ENCODE measurements at places on chromosomes 2 and 18.

- no peak for DNase-seq
Measured at GRCh38 chr2:9390151-9390850, 33.0 kb downstream of the ITGB1BP1 start.

DNA sequence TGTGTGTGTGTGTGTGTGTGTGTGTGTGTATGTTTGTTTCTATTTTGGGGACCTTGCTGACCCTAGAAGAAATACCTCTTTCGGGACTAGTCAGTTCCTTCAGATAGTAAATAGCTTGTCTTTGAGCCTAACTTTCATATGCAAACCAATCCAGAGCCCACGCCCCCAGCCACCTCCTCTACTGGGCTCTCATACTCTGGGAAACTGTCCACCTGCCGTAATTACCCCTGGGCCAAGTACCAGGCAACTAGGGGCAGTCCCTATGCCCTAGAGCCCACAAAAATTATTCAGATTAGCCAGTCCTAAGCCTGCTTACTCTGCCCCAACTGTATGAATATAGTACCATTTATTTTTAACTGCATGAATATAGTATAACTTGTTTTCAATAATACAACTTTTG is 970.4 kb downstream of the EPHA4 start:
- DNase-seq = no peak

GRCh38 chr18:72086421-72086820 is 457.7 kb downstream of the CBLN2 start:
- DNase-seq = no peak

GRCh38 chr2:55169915-55170314 is 62.2 kb downstream of the CLHC1 start:
- no peak for DNase-seq

GRCh38 chr2:202135091-202135874 is 62.2 kb downstream of the KIAA2012 start:
- DNase-seq = no peak

DNA sequence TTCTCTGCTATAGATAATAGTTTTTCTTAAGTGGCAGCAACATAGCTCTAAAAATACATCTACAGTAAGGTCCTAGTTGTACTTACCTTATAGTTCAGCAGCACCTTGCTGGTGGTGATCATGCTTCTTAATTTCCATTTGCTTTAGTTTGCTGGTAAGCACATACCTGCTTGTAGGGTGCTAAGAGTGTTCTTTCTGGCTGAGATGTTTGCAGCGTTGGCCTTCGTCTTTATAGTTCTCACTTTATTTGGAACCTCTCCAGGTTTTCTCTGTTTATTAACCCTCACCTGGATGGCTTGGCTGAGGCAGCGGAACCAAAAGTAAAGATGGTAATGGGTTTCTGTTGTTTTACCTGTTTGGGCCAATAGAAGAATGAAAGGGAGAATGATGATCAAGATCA is 123.6 kb upstream of the EFEMP1 start:
- no peak for DNase-seq

DNA sequence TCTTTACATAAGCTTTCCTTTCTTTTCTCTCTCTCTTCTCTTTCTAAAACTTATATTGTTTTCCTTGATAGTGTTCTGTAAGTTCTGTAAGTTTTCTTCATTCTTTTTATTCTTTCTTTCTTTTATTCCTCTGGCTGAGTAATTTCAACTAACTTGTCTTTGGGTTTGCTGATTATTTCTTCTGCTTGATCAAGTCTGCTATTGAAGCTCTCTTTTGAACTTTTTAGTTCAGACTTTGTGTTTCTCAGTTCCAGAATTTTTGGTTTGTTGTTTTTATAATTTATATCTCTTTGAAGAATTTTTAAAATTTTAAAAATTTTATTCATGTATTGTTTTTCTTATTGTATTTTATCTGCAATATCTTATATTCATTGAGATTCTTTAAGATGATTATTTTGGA is 795.8 kb upstream of the SALL3 start:
- DNase-seq = no peak

DNA sequence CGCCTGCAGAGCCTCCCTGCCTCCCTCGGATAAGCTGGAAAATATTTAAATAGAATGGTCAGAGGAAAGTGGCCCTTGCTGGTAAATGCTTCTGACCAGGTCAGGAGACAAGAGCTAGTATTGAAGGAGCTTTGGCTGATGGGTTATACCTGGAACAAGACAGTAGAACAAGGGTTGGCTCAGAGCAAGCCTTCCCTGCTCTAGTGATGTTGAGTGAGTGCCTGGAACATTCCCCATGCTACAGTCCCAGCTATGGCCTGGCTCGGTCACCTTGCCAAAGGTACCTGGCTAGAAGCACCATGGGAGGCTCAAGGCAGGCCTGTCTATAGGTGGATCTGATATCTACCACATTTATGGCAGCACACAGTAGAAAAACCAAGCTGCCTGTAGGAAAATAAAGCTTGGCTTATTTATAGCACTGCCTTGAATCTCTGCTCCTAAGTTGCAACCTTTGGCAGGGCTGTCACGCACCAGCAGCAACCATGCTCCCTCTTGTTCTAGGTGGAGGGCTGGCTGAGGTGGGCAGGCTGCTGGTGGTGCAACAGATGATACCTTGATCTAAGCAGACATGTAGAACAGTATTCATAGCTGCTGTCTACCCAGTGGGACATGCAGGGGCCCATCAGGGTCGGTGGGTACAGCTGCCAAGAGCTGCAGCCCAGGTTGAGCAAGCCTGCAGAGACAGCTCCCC is 66.7 kb upstream of the BCL2L11 start:
- DNase-seq = no peak

- DNase-seq = no peak
Measured at GRCh38 chr2:205585449-205586383, 96.6 kb upstream of the NRP2 start.

- DNase-seq = no peak
Measured at GRCh38 chr18:47036298-47036874, 965 bp upstream of the ELOA2 start.

DNA sequence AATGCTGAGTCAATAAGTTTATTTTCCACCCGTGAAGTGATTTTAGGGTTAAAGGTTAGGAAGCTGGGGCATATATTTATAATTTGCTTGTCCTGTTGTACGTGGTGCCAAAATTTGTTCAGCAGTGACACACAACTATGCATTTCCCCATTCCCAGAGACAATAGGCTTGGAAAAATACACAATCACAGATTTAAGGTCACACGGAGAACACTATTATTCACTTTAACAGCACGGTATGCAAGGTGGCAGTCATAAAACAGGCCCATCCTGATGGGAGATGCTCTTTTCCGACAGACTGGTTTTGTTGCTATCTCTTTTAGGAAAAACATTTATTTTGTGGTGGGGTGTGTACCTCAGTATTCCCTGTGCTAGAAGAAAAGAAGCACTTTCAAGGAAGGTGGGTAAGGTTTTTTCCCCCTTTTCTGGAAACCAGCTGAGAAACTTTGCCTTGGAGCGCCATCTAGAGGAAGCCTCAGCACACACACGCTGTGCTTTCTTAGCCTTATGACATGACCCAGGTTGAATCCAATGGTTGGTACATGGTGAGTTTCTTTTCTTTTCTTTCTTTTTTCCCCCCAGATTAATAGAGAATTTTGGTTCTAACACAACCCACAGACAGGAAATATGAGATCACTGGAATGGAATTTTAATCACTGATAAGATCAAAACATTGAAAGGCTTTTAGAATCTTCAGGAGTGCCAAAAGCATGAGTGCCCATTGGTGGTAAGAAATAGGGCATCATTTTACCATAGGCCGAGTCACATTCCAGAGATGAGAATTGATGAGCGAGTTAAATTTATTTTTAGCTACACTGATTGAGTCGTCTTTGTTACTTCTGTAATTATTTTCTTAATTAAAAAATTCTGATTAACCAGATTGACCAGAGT is 332.1 kb downstream of the AGPS start:
- peak; percentile 24 for DNase-seq

DNA sequence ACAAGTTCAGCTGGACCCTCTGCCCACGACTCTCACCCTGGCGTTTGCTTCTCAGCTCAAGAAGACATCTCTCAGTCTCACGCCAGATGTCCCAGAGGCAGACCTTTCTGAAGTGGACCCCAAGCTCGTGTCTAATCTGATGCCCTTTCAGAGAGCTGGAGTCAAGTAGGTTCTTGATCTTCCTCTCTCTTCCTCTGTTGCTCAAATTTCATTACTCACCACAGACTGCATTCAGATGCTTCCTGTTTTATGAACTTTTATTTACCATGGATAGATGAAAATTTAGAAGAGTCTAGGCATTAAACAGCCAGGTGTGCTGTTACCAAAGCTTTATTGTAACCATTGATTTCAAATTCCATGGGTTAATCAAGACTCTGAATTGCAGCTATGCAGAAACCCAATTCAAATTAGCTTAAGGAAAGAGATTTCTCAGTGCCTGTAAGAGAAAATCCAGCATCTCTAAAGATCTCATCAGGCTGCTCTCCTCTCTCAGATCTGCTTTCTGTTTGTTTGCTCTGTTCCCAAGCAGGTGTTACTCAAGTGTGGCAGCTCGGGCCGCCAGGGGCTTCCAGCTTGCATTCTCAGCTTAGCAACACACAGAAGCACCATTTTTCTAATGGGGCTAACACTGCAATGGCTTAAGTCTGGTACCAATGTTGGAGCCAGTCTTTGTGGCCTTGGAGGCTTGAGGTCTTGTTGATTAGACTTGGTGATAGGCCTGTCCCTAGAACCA is 16.5 kb downstream of the SMARCAL1 start:
- no peak for DNase-seq

Measured in T-helper 9 cell (primary cell).